ENCODE measurements at places on chromosomes 12 and 14.

DNA sequence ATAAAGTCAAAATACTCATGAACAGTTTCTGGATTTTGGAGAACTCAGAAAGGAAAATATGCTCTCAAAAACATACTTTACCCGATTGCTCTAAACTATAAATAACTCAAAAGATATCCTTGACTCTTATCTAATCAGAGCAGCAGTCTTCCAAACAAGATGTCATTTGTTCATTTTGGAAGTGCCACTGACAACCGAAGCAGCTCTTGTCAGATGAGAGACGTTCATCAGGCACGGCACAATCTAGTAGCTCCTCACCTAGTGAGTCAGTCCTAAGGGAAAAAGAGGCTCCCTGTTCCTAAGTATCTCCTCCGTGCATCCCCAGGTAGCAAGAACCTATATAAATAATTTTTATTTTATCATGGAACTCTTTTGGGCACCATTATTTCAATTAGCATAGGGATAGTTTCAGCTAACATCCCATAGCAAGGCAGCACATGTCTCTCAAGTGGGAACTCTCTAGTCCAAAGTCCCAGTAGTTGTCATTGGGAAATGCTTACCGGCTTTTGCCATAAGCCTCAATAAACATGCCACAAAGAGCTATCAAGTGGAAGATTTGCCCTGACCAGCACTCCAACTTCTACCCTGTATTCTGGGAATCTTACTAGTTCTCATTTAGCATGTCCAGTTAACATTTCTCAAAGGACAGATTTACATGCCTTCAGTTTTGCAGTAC is 14.1 kb upstream of the TMEM263 start:
- DNase-seq, result no peak

DNA sequence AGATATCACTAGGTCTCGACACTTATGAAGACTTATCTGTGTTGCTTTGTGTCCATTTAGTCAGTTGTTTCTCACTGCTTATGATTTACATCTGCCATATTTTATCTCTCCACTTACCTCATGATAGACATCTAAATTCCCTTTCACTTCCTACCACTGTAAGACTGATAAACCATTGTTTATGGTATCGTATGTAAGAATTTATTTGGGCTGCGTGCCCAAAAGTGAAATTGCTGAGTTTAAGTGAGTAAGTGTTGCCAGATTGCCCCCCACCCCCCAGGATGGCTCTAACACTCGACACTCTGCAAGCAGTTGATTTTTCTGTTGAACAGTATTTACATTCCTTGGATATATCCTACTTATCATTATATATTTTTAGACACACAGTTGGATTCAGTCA is 69.9 kb upstream of the MON2 start:
- DNase-seq, result no peak

GRCh38 chr12:19901841-19902240 is 462.5 kb downstream of the AEBP2 start:
- DNase-seq, result no peak

DNA sequence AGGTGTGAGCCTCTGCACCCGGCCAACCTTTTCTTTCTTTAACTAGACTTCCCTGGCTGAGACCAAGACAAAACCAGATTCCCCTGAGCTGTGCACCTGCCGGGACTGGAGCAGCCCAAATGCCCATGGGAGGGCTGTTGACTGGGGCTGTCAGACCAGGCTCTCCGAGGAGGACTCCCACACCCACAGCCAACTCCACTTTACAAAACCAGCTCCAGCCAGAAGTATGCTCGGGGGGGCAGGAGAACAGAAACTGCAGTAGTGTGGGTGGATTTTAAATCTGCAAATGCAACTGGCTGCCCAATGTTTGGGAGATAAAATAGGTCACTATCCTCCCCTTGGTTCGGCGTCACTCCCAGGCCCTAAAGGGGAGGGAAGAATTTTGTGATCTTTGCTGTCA is 78.5 kb downstream of the VCPKMT start:
- no peak for DNase-seq

DNA sequence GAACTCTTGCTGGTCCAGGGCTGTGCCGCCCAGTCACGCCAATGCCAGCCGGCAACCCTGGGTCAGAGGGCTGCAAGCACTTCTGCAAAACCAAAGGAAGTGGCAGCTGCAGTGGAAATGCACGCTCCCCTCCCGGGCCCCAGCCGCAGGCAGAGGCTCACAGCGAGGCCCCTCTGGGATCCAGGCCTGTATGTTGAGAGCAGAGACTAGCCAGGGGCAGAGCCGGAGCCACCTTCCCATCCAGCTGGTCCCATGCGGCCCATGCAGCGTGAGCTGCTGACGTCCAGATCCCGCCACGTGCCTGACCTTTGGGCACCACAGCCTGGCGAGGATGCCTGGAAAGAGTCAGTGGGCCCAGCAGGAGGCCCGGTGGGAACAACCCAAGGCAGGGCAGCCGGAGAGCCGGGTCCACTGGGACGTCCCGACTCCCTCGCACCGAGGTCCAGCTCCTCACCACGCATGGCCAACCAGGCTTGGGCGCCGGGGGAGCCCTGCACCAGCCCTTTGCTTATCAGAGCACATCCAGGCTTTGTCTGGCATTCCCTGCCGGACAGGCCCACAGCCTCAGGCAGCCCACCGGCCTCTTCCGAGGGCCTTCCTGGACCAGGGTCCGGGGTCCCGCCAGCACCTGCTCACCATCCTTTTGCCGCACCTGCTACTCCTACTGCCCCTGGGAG is 4.3 kb downstream of the GPR132 start:
- DNase-seq, result no peak

- DNase-seq, result no peak
These were observed 4.7 kb downstream of the BMAL2 start for GRCh38 chr12:27337376-27337775.

DNA sequence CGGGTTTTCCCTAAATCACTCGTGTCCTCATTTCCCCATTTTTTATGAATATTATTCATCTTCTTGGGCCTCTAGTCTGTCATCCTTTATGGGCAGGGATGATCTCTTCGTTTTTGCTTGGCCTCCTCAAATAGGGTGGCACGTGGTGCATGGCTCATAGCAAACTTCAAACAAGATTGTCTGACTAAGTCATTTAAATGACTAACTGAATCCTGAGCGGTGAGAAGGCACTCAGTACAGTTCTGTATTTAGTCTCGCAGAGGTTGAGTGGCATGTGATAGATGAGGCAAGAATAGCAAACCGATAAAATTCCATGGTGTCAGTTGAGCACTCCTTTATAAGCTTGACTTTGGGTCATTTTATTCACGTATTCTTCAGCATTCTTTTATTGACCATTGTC is 5.7 kb upstream of the JDP2 start:
- DNase-seq, result no peak

GRCh38 chr12:94082690-94083089 is 65.7 kb upstream of the PLXNC1 start:
- DNase-seq, result no peak

DNA sequence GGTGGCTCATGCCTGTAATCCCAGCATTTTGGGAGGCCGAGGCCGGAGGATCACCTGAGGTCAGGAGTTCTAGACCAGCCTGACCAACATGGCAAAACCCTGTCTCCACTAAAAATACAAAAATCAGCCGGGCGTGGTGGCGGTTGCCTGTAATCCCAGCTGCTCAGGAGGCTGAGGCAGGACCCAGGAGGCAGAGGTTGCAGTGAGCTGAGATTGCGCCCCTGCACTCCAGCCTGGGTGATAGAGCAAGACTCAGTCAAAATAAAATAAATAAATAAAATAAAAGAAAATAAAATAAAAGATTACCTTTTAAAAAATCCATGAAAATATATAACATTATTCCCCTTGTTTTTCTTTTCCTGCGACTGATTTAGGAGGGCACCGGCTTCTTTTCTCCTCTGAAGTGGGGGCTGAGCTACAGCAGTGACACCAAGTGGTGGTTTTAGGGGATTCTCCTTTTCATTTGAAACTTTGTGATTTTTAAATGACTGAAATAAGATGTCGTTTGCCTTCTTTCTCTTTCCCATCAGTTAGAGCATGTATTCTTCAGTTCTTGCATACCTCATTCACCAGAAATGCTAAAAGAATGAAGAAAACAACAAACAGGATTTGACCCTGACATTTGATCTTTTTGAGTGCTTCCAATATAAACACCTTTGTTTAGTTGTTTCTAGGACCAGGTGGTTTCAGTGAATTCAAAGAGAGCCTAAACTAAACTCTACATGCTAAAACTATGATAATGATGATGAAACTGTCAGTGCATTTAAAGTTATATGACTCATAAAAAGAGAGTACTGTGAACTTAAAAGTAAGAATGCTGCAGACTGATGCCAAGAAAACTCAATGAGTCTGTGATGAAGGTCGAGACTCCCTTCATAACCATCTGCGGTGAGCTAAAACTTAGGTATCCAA is 22.6 kb upstream of the PKP2 start:
- DNase-seq, result no peak

- DNase-seq, result no peak
These were observed 185.6 kb downstream of the TMEM117 start for GRCh38 chr12:44021471-44021971.

Data from NCI-H510A (cell line).